ENCODE measurements at places on chromosomes 5 and 9.

DNA sequence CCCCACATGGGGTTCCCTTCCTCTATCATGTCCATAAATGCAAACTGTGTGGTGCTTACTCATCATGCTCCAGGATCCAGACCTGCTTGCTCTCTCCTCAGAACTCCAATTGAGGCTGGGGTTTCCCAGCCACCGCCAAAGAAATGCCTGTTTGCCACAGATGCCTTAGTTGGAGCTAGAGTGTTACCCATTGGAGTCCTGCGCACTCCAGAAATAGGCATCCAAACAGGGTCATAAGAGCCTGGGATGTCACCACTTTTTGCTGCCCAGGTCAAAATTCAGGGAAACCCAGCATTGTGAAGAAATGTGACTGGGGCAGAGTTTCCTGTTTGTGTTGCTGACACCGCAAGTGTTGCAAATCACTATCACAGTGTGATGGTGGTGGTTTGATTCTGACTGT lies 60.7 kb upstream of the SPDL1 start:
- no peak for DNase-seq

- DNase-seq: no peak
Measured at GRCh38 chr5:73067213-73067612, 53.2 kb upstream of the TMEM171 start.

- DNase-seq: no peak
Measured at GRCh38 chr5:74736759-74737158, 30.2 kb downstream of the GFM2 start.

DNA sequence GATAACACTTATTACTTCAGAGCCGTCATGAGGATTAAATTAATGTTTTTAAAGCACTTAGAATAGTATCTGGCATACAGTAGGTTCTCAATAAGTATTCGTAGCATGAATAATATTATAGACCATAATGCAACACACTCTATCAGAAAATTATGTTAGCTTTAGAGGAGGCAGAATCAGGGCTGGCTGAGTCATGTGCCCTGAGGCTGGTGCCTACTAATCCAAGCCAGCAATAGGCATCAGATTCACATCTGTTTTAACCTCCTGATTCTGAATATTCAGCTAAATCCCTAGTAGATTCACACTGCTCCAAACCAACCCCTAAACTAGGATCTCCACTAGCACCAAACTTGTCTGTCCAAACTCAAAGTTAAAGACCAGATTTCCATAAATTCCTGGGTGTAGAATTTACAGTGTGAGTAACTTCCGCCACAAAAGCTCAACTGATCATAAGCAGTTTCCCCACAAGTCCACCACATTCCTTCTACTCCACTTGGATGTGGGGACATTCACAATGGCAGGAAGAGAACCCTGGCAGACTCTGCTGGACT lies 170.0 kb upstream of the DAPK1 start:
- peak; percentile 60 for DNase-seq

- DNase-seq: peak; percentile 29
Measured at GRCh38 chr5:148887123-148887881, 60.9 kb downstream of the ADRB2 start.

DNA sequence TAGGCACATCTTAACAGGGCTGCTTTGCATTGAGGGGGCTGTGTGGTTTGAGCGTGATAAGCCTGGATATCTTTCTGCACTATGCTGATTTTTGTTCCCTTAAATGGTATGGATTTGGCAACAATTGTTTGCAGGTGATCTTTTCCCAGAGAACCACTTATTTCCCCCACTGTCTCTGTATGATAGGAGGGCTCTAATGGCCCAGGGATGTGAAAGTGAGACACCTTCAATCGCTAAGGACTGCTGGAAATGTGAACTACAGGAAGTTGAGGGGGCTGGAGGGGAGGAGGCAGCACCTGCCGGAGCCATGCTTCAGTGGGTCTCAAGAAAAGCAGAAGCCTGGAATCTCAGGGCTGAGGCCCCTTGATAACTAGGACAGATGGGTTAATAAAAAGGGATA lies 29.4 kb downstream of the SYK start:
- DNase-seq: no peak

DNA sequence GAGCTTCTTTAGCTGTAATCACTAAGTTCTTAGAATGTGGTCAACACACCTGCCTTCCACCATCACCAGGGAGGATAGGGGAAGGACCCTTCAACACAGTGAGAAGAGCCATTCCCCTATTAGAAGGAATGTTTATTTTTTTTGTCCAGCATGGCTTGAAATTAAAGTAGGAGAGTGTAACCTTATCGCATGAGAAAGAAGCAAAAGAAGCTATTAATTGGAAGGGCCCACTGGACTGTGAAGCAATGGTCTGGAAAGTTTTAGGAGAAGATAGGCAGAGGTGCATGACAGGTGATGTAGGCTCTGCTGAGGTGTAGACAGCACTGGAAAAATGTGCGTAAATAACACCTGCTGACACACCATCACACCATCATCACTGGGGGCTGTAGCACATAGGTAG lies 1526.0 kb downstream of the MAT2B start:
- no peak for DNase-seq

GRCh38 chr5:67093279-67093678 lies 103.3 kb downstream of the CD180 start:
- no peak for DNase-seq

GRCh38 chr9:134492281-134492691 lies 149.3 kb upstream of the COL5A1 start:
- no peak for DNase-seq

DNA sequence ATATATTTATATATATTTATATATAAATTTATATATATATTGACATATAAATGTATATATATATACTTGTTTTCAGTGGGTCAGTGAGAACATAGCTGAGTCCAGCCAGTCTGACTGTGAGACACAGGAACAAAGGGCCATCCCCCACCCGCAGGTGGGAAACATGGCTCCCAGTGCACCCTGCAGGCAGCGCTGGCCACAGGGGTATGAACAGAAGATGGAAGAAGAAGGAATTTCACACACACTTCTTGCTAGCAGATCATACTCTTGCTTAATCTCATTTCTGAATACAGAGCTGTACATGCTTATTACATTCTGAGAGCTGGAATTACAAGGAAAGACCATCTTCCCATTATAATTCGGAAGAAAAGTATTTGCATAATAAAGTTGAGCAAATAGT lies 595.4 kb downstream of the IRX1 start:
- DNase-seq: no peak

DNA sequence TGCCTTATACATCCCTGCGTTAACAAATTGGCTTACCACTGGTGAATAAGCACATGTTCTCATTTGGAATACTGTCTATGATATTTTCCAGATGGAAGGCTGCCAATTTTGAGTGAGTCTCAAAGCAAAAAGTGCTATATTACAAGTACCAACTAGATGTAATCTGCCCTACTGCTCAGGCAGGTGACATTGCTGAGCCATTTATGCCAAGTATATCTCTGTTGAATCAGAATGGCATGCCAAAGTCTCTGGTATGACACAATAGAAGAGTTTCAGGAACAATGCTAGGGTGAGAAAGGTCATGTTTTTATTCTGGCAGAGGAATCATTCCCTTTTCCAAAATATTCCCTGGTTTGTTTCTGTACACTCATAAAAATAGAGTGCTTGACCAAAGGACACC lies 356.5 kb downstream of the CDH9 start:
- peak; percentile 18 for DNase-seq

GRCh38 chr9:5842929-5843793 lies 10.2 kb upstream of the ERMP1 start:
- no peak for DNase-seq

- no peak for DNase-seq
Measured at GRCh38 chr9:136024696-136025316, 63.6 kb upstream of the UBAC1 start.

GRCh38 chr5:174252121-174252520 lies 206.6 kb downstream of the NSG2 start:
- DNase-seq: no peak

DNA sequence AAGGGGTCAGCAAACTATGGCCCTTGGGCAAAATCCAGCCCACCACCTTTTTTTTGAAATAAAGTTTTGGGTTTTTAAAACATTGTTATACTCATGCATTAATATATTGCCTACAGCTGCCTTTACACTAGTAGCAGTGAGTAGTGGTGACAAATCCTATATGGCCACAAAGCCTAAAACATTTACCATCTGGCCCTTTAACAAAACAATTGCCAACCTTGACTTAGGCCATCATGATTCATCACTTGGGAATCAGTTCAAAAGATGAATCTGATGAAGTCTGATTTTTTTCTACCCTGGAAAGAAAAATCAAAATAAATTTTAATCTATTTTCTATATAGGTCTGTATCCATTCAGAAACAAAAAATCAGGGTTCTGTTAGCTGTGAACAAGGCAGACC lies 484.9 kb downstream of the BNC2 start:
- DNase-seq: peak; percentile 71

GRCh38 chr5:4212071-4212739 lies 616.6 kb downstream of the IRX1 start:
- DNase-seq: no peak

- no peak for DNase-seq
Measured at GRCh38 chr9:126347911-126348760, 21.5 kb downstream of the MVB12B start.

GRCh38 chr9:121660876-121661275 lies 9.4 kb downstream of the DAB2IP start:
- no peak for DNase-seq

GRCh38 chr5:173413471-173413982 lies 85.3 kb upstream of the STC2 start:
- DNase-seq: no peak

DNA sequence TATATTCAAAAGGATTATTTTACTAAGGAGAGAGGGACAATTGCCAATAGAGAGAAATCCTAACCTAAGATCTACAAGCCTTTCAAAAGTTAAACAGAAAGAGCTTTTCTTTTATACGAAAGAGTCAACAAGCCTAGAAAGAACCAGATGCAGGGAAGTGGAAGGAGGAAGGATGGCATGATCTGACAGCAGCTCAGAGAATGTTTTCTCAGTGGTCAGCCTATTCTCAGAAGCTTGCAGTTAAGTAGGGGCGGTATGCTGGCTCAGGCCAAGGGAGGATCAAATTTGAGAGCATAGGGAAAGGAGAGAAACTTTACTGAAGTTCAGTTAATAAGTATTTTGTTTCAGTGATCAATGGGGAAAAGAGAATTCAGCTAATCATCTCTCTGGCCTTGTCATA lies 88.0 kb upstream of the FTMT start:
- DNase-seq: no peak

DNA sequence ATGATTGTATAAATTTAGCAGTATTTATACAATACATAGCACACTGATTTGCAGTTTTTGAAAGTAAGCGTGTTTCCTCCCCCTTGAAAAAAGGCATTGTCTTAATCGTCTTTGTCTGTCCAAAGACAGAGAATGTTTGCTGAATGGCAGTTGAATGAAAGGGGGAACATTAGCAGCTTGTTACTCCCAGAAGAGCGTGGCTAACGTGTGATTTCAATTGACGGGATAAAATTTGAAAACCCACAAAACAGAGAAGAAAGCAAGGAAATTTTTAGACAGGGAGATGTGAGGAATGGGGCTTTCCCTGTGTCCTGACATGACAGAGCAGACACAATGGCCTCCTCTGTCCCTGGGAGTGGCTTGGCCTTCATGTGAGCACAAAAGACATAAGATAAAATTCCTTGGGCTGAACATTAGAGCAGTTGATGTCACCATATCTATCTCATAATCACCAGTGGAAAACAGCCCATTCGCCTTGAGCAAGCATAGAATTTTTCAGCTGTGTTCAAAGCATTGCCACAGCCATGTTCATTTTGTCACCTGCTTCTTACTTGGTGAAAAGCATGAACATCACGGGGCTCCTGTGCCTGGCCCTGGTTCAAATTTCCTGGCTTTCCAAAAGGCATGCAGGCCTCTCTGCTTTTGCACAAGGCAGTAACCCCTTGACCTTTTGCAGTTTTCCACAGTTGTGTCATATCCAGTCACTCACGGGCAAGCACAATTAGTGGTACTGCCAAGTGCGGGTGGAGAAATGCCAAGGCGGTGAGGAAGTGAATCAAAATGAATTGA lies 126.9 kb downstream of the TLE1 start:
- peak; percentile 90 for DNase-seq

DNA sequence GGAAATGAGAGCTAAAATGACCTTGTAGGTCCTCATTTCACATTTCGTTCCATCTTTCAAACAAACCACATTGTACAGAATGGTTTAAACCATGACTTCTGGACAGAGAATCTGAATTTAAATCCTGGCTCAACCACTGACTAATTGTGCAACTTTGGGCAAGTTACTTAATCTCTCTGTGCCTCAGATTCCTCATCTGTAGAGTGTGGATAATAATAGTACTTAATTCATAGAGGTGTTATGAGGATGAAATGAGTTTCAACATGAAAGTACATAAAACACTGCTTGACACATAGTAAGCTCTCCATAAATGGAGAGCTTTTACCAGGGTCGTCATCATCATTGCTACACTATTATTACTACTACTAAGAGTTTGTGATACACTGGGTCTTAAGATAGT lies 46.3 kb upstream of the FOXE1 start:
- DNase-seq: peak; percentile 76

DNA sequence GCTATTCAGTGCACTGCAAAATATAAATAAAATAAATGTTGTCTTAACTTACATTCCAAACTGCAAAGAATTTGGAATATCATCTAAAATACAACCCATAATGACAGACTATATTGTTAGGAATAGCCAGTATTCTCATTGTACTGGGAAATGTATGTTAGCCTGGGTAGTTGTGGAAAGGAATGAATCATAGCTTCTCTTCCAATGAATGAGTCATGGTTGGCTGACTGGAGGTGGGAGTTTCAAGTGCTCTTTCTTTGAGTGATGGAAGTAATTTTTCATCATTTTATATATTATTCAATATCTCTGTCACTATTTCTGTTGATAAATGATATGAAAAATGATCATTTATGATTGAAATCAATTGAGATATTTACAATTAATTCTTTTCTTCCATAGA lies 158.6 kb upstream of the ARRDC3 start:
- peak; percentile 77 for DNase-seq

GRCh38 chr9:122348288-122348777 lies 22.5 kb upstream of the PTGS1 start:
- no peak for DNase-seq

DNA sequence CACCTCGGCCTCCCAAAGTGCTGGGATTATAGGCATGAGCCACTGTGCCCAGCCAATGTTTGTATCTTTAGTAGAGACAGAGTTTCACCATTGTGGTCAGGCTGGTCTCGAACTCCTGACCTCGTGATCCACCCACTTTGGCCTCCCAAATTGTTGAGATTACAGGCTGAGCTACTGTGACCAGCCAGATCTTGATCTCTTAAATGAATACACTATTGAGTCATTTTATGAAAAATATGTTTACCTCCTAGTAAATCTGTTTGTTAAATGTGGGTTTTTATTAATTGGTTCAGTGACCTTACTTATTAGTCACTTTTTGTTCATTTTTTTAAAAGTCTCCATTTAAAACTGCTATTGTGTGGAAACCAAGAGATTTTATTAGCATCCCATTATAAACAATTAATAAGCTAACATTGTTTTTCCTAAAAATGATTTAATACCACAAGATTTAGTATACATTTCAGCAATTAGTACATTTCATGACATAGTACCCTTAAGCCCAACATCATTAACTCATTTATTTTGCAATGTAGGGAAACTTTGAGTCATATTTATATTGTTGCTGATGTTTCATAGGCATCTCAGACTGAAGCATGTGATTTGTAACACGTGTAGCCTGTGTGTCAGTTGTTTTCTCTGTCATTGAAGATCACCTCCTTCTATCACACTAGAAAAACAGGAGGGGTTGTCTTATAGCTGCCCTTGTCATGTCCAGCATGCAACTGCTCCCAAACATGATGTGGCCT lies 261.2 kb downstream of the TAF11L14 start:
- DNase-seq: peak; percentile 88
